HS-27A (cell line): ENCODE measurements at places on chromosomes 16 and 17.

GRCh38 chr17:81580481-81580880, 28.3 kb upstream of the FAAP100 start:
- no peak for DNase-seq

- no peak for DNase-seq
Measured at GRCh38 chr16:58000706-58001676, at the start of gene USB1. Gene USB1, plus strand, starts transcription at chr16:58001407. Its CDS starts 77 bp downstream, at chr16:58001484.

DNA sequence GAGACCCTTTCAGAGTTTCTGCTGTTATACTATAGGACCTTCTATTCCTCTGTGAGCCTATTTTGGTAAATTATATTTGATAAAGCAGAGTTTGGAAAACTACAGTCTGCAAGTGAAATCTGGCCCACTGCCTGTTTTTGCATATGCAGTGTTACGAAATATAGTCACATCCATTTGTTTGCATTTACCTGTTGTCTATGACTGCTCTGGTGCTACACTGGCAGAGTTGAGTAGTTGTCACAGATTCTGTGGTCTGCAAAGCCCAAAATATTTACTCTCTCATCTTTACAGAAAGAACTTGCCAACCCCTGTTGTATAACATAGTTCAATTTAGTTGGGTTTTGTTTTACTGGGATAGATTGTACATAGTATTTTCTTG, 42.3 kb downstream of the TNRC6A start:
- DNase-seq, result no peak

DNA sequence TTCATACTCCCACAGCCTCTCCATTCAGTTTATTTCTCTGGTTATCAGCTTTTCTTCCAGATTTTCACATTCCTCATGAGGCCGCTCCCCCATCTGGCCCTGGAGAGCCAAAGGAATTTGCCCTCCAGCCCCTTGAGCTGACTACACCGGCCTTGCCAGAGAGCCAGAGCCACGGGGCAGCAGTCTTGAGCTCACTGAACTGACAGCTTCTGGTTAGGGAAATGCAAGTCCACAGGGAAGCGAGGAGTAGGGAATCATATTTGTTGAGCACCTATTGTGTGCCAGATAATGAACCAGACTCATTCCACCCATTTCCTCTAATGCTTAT, 102.4 kb downstream of the ABCC12 start:
- DNase-seq, result peak; percentile 50

- DNase-seq, result no peak
Measured at GRCh38 chr17:46080118-46081017, 81.3 kb downstream of the STH start.

GRCh38 chr16:28131181-28131580, 67.7 kb upstream of the GSG1L start:
- DNase-seq, result no peak
